ENCODE measurements at places on chromosomes 6 and 20.

- no peak for DNase-seq
Observed at GRCh38 chr6:3175715-3176402, 18.5 kb upstream of the TUBB2A start.

- DNase-seq = no peak
Observed at GRCh38 chr20:24859539-24859938, 89.5 kb upstream of the CST7 start.

DNA sequence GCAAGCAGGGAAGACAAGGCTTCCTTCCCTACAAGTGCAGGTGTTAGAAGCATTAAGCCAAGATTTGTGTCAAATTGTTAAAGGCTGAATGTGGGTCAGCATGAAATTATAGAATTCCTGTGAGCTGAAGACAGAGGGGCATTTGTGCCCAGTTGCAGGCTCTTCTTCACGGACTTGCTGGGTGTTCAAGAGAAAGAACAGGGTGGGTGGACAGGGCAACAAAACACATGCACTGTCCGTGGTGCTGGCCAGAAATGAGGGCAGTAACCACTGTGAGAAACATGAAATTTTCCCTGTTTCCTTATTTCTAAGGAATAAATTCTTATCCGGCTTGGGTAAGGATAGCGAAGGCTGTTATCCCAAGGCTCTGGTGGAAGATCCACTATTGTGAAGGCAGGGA lies 579.5 kb upstream of the HTR1E start:
- no peak for DNase-seq

DNA sequence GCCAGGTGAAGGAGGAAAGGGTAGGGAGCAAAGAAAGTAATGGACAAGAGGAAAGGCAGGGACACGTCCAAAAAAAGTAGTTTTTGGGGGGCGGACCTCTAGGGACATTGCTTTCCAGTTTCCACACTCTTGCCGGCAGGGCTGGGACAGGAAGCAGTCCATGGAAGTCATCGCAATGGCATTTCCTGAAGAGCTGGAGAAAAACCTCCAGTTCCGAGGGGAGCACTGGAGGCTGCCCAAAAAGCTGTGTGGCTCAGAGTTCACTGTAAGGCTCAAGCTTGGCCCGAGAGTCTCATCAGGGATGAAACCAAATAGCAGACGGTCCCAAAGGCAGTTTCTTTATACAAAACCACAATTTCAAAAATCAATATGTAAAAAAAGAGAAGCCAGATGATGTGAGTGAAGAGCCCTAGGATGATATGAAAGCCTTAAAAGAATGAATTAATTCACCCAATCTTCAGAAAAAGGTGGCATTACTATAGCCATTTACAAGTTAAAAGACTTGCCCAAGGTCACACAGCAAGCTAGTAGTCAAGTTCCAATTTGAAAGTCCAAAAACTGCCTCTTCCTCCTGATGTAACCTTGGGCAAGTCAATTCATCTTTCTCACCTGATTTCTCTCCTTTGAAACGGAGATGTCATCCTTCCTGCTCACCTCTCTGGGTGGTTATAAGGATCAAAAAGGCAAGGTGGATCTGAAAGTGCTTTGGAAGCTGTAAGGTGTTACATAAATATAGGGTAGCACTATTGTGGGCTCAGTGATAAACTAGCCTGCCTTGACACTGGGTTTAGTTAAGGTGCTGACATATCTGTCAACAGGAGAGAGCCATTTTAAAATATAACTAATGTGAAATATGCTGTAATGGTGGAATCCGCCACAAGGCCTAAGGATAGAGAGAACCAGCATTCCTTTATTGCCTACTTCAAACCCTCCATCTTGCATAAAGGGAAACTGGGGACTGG lies 9.1 kb downstream of the BCL2L1 start:
- DNase-seq = no peak

- DNase-seq = no peak
Observed at GRCh38 chr20:20018366-20018765, 1.2 kb downstream of the NAA20 start.

- DNase-seq = no peak
Observed at GRCh38 chr6:5745081-5745480, 261.6 kb downstream of the NRN1 start.

DNA sequence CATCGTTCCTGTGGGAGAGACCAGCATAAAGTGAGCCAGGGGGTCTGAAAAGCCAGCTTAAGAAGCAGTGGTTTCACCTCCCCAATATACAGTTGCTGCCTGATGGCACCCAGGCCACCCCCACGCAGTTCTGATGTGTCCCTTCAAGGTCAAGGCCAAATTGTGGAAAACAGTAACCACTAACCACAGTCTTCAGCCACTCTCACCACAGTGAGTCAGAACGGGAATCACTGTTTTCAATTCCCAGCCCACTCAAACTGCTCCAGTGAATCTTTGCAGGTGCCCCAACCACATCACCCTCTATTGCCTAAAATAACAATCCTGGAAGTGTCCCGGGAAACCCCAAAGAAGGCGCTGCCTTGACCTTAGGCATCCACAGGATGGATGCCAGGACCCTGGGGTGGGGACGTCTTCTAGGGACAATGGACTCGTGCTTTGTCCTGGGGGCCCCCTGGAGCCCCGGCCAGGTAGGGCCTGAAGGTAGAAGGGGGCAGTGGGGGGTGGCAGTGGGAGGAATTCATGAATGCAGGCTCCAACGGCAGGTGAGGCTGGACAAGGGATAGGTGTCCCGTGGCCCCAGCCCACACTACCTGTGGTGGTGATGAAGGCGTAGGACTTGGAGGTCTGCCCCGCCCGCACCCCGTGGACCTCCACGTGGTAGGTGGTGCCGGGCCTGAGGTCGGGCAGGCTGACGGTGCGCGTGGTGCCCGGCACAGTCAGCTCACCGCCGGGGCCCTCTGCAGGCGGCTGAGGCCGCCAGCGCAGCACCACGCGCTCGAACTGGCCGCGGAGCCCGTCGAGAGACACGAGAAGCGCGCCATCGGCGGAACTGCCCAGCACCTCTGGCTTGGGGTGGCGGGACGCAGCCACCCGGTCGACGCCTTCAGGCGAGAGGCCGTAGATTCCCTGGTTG lies 22.2 kb downstream of the TNXB start:
- no peak for DNase-seq

GRCh38 chr6:109241199-109241598 lies 141.1 kb downstream of the CD164 start:
- no peak for DNase-seq

DNA sequence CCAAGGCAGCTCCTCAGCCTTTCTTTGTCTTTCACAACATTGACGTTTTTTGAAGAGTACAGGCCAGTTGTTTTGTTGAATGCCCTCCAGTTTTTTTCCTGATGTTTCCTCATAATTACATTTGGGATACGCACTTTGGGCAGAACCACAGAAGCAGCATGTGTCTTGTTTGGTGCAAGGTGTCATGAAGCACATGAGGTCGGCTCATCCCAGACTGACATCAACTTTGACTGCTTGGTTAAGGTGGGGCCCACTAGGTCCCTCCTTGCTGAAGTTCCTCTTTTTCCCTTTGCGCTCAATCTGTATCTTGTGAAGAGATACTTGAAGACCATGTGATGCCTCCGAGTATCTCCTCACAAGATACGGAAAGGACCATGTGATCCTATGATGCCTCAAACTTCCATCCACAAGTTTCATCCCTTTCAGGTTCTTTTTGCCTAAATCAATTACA lies 10.5 kb downstream of the SNAI1 start:
- DNase-seq = no peak

DNA sequence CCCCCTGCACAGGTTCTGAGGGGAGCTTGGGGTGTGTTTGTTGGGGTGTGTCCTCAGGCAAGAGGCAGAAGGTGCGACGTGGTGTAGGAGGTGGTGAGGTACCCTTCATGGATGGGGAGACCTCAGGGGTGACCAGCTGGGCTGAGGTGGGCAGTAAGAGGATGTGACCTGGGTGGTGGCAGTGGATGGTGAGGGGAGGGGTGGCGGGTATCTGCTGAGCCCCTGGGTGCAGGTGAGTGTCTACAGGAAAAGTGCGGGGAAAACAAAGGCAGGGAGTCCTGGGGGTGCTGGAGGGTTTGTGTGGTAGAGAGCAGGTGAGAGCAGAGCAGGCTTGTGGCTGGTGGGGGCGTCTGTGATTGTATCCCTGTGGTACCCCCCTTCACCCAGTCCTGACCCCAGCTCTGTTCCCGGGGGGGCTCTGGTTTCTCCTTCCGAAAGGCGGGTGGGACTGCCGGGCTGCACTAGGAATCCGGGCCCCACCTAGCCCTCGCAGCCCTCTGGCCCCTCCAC lies 631 bp downstream of the RAET1L start:
- no peak for DNase-seq

DNA sequence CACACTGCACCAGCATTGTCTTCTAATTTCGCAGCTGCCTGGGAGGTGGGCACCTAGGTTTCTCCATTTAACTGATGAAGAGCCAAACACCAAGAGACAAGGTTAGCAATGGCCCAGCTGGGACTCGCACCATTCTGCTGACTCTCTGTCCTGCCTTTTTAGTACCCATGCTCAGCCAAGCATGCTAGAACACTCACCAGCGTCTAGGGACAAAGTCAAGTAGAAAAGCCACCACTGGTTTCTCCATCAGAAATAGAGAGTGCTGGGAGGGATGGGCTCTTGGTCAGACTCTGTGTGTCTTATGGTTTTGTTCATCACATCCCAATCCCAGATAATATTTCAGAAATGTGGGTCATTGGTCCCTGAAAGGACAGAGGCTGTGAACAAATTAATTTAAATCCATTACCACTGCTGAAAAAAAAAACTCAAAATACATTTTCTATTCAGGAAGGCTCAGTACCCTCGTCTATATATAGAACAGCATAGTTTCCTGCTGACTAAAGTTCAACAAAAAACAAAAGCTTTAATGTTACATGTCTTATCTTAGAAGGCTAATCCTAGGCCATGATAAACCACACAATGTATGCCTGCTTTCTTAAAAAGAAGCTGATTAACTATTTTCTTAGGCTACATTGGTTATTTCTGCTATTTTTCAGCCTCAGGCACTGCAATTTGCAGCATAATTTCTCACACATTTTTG lies 111.0 kb downstream of the TBC1D7 start:
- DNase-seq = no peak

DNA sequence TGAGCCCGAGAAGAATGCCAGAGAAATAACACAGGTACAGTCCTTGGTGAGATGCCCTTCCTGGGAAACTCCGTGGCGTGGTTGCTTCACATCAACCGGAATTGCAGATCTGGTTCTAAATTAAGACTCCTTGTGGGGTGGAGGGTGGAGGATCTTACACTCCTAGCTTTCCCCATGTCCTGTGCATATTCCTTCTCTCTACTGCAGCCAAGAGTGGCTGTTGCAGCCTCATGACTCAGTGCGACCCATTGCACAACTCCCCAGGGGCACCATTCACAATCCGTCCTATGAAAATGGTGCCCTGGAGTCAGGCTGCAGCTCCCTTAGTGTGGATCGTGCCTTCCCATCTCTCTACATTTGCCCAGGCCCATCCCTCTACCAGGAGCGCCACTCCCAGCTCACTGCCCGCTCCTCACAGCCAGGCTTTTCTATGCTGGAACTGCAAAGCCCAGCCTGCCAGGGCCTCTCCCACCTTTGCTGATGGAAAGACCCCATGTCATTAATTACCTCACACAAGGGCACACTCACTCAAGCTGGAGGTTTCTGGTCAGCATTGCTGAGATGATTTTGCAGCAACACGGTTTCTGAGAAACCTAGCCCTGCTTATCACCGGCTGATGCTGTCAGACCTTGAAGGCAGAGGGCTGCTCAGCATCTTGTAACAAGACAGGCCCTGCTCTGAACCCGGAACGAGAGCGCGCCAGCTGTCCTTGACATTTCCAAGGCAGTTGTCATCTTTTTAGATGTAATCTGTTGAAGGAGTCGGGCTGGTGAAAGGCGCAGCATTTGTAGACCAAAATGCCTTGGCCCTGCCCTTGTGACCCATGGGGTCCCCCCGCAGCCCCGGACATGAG lies 39.7 kb downstream of the SIRPA start:
- no peak for DNase-seq

DNA sequence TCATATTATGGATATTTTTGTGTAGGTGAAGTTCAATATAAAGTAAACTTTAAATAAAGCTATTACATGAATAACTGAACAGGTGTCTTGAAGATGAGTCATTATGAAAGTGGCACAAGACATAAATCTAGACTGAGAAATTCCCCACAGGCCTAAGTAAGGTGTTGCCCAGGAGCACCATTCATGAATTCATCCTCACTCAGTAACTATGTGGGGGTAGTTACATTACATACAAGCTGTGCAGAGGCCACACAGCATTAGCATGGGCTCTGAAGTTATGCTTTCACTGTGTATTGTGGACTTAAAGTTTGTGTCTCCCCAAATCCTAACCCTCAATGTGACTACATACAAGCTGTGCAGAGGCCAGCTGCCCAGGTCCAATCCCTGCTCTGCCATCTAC lies 65.9 kb downstream of the BCAS1 start:
- DNase-seq = no peak

- no peak for DNase-seq
Observed at GRCh38 chr6:148274809-148275208, 67.8 kb upstream of the SASH1 start.

DNA sequence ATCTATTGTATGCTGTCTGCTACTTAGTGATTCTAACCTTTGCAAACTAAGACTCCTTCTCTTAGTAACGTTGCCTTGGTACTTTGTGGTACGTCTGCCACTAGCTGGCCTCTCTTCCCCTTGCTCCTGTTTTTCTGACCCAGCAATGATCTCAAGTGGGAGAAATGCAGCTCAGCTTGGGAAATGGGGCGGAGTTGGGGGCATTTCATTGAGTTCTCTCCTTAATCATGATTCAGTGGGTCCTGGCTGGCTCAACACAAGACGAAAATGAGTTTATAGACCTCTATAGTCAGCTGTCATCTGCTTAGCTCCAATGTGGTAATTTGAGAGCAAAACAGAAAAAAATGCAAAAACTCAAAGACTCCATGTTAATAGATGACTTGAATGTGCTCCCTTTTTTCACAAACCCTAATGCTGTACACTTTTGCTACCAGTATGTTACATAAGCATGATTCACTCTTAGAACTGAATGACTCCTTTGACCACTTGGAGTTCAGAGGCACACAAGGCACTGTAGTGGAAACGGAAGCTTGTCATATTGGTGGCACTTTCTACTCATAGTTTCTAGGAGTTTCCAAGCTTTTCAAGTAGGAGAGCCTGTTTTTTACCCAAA lies 55.3 kb upstream of the SOX4 start:
- DNase-seq = no peak

- DNase-seq = no peak
Observed at GRCh38 chr6:101655109-101655508, 261.6 kb downstream of the GRIK2 start.

DNA sequence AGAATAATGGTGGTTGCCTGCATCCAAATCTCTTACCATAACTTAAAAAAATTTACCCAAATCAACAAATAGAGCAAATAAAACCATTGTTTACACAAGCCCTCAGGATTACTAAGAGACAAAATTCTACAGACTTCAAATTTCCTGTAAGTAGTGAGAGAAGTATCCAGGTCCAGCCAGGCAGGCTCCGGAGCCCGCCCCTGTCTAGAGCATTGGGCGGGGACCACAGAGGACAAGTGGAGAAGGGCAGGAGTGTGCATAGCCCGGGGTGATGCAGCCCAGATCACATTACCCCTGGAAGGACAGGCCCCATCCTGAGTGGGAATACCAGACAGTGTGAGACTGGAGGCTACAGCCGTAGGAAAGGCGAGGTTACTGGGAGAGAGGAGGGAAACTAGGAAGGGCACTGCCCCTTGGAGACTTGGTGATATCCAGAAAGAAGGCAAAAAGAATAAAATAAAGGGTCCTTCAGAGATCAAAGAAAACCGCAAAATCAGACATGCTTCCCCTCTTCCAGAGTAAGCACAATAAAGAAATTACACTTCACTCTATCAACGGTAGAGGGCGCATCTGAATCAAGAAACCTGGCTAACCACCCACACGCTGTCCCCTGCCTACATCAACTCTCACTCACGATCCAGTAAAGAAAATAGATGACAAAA lies 26.6 kb downstream of the RIN2 start:
- peak; percentile 75 for DNase-seq
